ENCODE measurements at places on chromosomes 7 and 10.

GRCh38 chr7:76403780-76404494 lies 5.6 kb downstream of the SSC4D start:
- no peak for DNase-seq

GRCh38 chr10:17590969-17591645 lies 26.1 kb downstream of the HACD1 start:
- no peak for DNase-seq

DNA sequence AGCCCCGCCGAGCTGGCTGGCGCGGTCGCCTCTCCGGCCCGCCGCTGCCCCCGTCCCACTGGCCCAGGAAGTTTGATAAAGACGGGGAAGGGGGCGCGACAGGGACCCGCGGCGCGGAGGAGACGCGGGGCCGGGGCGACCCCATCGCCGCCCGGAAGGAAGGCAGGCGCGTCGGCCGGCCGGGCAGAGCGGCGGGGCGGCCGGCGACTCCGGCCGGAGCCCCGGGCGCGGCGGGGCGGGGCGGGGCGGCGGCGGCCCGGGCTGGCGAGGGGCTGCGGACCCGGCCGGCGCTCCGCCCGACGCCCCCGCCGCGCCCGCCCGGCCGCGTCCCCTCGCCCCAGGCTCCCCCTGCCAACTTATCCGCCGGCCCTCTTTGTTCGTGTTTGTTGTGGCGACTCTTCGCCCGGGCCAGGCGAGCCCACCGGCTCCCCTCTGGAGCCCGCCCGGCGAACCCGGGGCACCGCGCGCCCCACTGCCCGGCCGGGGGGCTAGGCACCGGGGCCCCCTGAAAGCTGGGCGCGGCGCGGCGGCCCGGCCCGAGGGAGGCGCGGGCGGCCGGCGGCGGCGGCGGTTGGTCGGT lies 571 bp downstream of the KDM7A start:
- DNase-seq = no peak

DNA sequence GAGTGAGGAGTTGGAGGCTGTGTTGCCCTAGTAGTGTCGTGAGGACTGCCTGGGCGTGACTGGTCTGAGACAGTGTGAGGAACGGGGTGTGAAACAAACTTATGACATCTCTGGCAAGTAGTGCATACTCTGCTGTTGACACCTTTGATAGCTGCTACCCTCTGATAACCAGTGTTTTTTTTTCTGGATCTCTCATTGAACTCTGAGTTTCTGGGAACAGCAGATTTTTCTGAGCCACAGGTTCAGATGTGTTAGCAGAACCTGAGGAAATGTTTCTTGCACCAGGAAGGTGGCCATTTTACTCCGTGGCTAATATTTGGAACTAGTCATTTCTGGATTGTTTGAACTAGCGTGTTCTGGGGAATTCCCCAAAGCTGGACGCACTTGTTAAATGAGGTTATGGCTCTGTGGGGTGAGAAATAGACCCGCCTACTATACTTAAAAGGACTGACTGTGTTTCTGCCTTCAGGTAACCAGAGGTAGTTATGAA lies 52.9 kb downstream of the AUTS2 start:
- no peak for DNase-seq

GRCh38 chr7:12831024-12831423 lies 143.6 kb downstream of the ARL4A start:
- no peak for DNase-seq

GRCh38 chr10:14749070-14749809 lies 25.5 kb downstream of the FAM107B start:
- DNase-seq = no peak

GRCh38 chr7:46937826-46938225 lies 644.1 kb downstream of the TNS3 start:
- DNase-seq = no peak

GRCh38 chr10:106224676-106225075 lies 939.8 kb downstream of the SORCS1 start:
- DNase-seq = no peak

GRCh38 chr7:64101126-64101942 lies 56.1 kb downstream of the ZNF727 start:
- no peak for DNase-seq

- no peak for DNase-seq
Measured at GRCh38 chr10:971150-971542, 17.1 kb upstream of the GTPBP4 start.

DNA sequence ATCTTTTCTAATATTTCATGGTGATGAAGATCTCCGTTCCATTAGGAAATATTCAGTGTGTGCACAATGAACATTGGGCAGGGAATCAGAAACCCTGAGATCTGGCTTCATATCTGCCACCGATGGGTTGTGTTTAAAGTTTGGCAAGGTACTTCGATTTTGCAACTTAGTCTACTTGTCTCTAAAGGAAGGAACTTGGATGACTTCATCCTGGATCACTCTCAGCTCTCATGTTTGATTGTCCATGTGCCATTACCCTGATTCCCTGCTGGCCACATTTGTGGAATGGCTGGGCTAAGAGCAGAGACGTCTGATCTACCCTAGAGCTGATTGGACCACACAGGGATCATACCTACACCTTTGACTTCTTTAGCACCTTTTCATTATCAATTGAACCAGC lies 177.0 kb upstream of the KMT2E start:
- no peak for DNase-seq

DNA sequence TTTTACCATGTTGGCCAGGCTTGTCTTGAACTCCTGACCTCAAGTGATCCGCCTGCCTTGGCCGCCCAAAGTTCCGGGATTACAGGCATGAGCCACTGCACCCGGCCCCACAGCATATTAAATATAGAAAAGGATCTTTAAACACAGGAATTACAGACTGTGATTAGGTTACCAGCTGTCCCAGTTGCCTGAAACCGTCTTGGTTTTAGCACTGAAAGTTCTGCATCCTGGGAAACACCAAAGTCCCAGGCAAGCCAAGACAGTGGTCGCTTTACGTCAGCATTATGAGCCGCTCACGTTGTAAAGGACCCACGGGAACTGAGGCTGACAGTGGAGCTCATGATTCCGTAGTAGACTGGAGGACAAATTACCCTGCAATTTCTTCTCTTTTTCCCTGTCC lies 69.0 kb upstream of the FAM180A start:
- no peak for DNase-seq

GRCh38 chr10:98023024-98023423 lies 7.4 kb downstream of the CRTAC1 start:
- DNase-seq = no peak

- no peak for DNase-seq
Measured at GRCh38 chr10:126670895-126671261, 385 bp upstream of the C10orf90 start.

DNA sequence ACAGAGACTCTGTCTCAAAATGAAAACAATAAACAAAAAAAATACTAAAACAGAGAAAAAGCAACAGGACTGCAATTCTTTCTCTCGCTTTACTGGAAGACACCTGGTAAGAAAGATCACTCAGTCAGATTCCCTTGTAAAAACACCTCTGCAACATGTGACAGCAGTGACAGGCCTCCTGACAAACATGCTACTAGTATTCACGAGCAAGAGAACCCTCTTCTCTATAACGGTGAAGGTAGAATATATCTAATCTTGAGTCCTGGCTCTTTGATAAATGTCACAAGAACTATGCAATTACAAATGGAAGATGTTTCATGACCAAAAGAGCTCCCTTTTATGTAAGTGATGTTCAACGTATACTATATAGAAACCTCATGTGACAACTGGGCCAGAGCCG lies 986.7 kb upstream of the LRRN3 start:
- no peak for DNase-seq

GRCh38 chr7:139791316-139791715 lies 13.5 kb upstream of the HIPK2 start:
- no peak for DNase-seq

- no peak for DNase-seq
Measured at GRCh38 chr10:92327445-92328433, 36.8 kb downstream of the MARCHF5 start.

GRCh38 chr7:50860598-50860997 lies 77.9 kb upstream of the GRB10 start:
- DNase-seq = no peak

GRCh38 chr7:18936265-18936664 lies 181.2 kb downstream of the TWIST1 start:
- DNase-seq = no peak

- DNase-seq = no peak
Measured at GRCh38 chr10:114684084-114684821, 26.2 kb upstream of the ABLIM1 start.

DNA sequence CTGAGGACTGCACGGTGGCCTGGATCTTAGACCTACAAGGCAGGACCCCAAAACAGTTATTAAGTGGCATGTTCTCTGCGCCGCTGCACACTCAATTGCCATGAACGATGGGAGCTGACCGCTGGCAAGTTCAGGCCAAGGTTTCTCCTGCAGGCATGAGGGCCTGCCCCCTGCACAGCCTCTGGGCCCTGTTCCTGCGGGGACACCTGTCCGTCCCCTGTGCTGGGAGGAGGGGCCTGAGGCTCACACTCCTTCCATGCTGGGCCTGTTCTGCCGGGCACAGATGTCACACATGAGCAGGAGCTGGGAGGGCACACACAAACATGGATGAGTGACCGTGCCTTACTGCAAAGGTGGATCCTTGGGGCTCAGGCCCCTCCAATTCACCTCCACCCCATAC lies 90.0 kb downstream of the PTPRN2 start:
- no peak for DNase-seq

DNA sequence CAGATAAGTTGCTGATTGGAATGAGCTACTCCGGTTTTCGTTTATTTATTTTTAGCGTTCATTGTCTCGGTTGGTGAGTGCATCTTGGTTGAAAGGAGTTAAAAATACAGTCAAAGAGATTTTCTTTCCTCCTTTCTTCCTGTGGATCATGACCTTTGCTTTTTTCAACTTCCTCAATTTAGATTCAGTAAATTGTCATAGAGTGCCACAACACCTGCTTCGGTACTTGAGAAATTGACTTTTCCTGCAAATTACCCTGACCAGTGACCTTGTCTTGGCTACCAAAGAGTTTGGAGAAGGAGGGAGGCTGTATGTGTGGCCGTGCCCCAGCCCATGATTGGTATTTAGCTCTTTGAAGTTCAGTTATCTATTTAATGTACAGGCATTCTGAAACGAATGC lies 128.7 kb downstream of the FAM204A start:
- no peak for DNase-seq

- DNase-seq = no peak
Measured at GRCh38 chr7:113805976-113806375, 112.8 kb downstream of the PPP1R3A start.

DNA sequence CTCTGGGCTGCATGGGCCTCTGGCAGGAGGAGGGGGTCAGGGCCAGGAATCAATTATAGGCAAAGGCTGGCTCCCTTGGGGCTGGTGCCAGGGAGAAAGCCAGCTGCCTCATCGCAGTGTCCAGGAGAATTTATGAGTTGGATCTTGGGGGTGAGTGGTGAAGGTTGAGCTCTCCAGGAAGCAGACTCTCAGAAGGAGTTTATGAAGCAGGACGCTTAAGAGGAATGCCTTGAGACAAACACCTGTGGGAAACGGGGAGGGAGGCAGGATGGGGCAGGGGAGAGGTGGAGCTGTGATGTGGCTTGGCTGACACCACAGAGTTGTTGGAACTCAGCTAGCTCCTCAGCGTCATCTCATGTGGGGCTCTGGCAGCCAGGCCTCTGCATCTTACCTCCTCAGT lies 428.5 kb downstream of the RPS24 start:
- no peak for DNase-seq

GRCh38 chr10:32072025-32072800 lies 16.0 kb upstream of the KIF5B start:
- no peak for DNase-seq

- DNase-seq = no peak
Measured at GRCh38 chr7:132638000-132638399, 61.7 kb upstream of the PLXNA4 start.

DNA sequence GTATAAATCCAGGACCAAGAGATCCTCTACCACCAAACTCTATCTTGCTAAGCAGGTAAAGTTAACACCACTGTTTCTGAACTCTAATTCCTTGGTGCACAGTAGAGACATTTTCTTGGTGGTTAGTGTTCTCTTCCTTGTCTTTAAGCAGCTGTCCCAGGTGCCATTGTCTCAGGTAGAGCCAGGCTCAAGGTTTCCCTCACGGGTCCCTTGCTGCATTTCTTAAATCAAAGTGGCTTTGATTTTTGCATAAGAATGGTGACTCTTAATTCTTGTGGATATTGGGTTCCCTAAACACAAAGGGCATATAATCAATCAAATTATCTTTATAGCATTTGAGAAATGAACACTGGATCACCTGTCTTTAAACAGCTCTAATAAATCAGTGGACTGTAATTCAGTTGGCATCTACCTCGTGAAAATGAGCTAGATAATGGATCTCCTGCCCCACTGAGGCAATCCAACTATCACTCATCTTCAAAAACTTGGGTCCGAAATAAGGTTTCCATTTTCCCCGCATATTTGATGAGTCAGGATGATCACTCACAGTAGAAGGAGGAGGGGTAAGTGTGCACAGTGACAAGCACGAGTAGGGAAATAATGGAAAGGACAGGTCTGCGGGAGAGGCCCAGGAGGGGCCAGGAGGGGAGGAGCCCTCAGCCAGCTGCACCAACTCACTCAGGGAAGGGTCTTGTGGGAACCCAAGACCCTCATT lies 2.4 kb downstream of the ABCC2 start:
- DNase-seq = no peak

DNA sequence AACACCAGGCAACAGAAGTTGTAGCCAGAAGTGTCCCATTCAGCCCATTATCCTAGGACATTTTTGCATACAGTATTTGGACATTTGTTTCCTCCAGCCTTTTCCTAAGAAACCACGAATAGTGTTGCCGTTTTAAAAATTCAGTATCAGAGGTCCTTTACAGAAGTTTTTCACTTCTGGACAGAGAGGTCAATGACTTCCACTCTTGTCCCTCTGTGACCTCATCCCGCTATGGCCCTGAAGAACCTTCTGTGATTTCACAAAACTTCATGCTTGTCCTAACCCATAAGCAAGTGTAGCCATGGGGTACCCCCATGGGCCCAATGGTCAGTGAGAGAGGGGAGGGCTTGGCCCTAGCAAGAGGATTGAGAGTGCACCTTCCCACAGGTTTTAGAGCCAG lies 364.8 kb downstream of the TNS3 start:
- DNase-seq = no peak

All from cortex of kidney (tissue), 1 donor.